ENCODE measurements at places on chromosomes 13 and 19.
A peak's percentile ranks its signal among the peaks of the same experiment; 100 is the strongest.

DNA sequence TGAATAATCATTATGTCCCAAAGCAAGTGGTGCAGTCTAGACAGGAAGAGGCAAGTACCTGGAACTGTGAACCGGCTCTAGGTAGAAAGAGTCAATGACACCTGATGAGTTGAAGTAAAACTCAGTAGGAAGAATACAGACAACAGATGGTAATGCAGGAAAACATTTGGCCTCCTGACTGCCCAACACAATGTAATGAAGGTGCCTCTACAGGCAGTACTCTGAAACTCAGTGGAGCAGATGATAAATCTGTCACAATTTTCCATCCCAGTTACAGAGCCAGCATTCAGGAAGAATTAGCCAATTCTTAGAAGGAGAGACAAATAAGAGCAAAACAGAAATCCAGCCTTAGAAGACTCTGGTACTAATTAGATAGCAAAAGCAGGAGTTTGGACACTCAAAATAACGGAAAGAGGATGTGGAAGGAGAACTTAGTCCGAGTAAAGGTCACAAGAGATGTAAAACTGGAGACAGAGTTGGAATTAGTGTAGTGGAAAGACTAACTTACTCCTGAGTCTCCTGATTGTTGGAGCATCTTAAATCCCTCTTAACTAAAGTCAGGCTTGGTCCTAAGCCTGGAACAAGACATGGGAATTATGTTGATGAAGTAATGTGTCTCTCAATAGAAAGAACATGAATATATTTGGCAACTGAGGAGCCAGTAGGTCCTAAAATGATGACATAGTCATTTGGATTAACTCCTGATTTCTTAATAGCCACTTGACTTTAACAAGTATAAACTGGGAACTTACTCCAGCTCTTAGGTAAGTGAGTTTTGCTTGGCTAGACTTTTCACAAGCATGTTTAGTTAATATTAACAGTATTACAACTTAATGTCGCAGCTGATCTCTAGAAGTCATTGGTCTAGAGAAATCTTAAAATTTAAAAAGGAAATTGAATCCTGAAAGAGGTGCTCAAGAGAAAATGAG lies 457.3 kb upstream of the MIR17HG start:
- no peak for DNase-seq

- DNase-seq, result no peak
These were observed 59.6 kb downstream of the USP12 start for GRCh38 chr13:27112006-27112405.

GRCh38 chr19:38003438-38004185 lies 96.6 kb downstream of the SIPA1L3 start:
- peak; percentile 88 for DNase-seq

DNA sequence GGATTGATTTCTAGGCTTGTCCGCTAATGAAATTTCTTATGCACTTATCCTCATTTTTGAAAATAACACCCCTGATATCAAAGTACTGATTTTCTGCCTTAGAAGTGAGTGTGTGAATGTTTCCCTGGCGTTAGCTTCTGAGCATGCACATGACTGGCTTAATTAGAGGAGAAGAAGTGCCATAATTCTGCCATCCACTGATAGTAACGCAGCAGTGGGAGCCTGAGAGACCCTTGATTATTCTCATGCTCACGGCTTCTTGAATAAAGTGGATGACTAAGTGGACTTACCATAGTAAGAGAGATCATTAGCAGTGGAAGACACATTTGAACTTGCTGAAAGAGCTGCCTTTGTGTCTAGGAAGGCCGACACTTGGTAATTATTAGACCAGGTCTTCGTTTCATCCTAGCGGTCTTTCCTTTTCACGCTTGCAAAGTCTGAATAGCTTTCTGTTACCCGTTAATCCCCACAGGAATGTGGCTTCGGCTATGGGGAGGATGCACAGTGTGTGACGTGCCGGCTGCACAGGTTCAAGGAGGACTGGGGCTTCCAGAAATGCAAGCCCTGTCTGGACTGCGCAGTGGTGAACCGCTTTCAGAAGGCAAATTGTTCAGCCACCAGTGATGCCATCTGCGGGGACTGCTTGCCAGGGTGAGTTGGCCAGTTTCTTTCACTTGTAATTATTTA lies 45.3 kb downstream of the TNFRSF19 start:
- no peak for DNase-seq

DNA sequence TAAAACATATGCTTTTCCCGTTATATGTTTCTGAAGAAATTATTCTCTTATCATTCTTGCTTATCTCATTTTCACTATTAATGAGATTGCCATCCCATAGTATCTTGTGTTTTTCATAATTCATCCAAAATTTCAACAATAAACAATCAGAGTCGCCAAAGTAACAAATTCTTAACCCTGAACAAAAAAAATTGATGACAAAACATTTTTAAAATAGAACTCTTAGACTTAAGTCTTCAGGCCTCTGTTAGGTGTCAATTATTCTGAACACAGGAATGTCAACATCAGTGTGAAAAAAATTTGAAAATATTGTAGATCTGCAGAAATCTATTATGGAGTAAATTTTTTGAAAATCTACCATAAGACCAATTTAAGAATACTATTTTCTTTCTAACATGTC lies 37.4 kb downstream of the NEK5 start:
- no peak for DNase-seq

- DNase-seq, result no peak
These were observed 8.0 kb upstream of the ZNF443 start for GRCh38 chr19:12448808-12449207.

- no peak for DNase-seq
These were observed 106.7 kb downstream of the PCCA start for GRCh38 chr13:100195568-100195967.

GRCh38 chr13:48532256-48532505 lies 699 bp downstream of the RCBTB2 start:
- DNase-seq, result peak; percentile 62

- DNase-seq, result no peak
These were observed 91.0 kb upstream of the MAB21L1 start for GRCh38 chr13:35567406-35567980.

- no peak for DNase-seq
These were observed 22.2 kb upstream of the SIAH3 start for GRCh38 chr13:45873491-45874325.

DNA sequence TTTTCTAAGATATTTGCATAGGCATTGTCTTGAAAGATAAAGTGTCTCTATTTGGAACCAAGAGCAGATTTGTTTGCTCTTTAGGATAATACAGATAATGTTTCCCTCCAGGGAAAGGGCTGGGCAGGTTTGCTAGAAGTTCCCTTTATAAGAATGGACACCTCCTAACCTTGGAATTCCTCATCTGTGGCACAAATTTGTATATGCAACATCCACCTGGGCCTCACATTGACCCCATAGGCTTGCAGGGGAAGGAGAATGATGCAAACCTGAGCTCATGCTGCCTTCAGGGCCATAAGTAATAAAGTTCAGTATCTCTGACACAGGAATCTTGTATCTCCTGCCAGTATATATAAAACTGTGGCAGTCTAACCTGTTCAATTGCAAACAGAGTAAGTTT lies 508.4 kb upstream of the MIR17HG start:
- DNase-seq, result no peak

DNA sequence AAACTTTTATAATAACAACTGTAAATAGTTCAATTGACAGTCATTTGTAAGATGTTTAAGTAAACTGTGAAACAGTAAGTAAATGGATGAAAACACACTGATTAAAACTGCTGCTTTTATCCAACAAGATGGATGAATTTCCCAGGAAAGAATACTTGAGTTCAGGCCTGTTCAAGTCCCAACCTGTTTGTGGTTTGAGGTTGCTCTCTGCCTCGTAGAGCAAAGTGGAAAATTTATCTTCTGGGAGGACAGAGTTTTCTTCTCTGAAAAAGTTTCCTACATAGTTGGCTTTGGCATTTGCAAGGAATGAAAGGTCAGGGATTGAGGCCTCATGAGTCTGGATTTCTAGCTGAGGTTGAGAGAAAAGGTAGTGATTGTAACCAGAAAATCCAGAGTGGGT lies 15.2 kb upstream of the ZNF543 start:
- no peak for DNase-seq

DNA sequence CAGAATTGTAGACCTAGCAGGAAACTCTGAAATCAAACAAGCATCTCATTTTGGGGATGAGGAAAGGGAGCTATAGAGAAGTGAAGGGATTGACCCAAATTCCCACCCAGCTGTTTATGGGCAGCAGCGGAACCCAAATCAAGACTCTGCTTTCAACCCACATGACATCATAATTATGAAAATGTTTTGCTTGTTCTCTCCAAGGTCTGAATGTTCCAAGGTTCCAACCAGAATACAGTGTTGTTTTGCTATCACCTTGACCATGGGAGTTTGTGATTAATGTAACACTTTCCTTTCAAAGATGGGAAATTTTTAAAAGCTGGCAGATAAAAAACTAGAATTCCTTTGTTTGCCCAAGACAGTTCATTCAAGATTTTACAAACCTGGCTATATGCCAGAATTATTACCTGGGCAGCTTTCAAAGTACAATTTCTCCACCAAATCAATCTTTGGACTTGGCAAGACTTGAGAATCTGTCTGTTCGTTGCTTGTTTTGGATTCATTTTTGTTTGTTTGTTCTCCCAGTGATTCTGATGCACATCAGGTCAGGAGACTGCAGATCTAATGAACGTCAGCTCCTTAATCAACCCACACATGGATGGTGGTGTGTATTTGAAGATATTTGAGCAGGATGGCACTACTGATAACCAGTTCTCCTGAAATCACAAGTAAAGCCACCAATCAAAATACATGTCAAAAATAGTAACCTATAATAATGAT lies 322.7 kb downstream of the FOXO1 start:
- no peak for DNase-seq

DNA sequence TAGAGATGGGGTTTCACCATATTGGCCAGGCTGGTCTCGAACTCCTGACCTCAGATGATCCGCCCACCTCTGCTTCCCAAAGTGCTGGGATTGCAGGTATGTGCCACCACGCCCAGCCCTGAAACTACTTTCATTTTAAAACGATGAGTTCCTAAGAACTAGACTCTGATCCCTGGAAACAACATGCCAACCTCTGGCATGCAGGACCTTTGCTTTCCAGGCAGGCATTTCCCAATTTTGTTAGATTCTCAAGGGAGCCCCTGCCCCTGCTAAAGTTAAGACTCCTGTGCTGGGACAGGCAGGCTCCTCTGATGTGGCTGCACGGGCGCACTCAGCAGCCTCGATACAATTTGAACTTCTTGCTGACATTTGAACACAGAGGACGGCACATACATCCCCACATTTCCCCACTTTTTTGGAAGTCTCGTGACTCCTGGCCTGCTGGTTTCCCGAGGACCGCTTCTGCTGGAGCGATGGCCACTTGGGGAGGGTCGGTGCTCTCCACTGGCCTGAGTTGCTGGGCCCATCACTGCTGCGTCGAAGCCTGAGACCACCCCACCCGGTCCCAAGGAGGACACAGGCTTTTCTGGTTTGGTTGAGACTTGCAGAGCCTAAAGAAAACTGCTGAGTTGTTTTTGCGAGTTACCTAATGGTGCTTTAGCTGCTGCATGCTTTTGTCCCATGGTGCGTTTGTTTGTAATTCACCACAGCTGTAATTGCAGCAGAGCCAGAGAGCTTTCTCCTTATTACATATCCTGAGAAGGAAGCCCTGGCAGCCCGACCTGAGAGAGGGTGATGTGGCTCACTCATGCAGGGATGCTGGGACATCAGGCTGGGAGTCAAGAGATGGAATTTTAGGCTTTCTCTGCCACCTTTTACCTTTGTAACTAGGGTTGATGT lies 8.2 kb downstream of the ATP11A start:
- DNase-seq, result no peak

GRCh38 chr13:103754783-103755182 lies 688.6 kb upstream of the SLC10A2 start:
- no peak for DNase-seq

DNA sequence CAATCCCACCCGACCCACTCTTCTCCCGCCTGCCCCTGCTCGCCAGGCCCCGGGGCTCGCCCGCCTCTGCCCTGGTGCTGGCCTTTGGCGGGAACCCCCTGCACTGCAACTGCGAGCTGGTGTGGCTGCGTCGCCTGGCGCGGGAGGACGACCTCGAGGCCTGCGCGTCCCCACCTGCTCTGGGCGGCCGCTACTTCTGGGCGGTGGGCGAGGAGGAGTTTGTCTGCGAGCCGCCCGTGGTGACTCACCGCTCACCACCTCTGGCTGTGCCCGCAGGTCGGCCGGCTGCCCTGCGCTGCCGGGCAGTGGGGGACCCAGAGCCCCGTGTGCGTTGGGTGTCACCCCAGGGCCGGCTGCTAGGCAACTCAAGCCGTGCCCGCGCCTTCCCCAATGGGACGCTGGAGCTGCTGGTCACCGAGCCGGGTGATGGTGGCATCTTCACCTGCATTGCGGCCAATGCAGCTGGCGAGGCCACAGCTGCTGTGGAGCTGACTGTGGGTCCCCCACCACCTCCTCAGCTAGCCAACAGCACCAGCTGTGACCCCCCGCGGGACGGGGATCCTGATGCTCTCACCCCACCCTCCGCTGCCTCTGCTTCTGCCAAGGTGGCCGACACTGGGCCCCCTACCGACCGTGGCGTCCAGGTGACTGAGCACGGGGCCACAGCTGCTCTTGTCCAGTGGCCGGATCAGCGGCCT lies 4.1 kb downstream of the LRFN3 start:
- DNase-seq, result no peak

DNA sequence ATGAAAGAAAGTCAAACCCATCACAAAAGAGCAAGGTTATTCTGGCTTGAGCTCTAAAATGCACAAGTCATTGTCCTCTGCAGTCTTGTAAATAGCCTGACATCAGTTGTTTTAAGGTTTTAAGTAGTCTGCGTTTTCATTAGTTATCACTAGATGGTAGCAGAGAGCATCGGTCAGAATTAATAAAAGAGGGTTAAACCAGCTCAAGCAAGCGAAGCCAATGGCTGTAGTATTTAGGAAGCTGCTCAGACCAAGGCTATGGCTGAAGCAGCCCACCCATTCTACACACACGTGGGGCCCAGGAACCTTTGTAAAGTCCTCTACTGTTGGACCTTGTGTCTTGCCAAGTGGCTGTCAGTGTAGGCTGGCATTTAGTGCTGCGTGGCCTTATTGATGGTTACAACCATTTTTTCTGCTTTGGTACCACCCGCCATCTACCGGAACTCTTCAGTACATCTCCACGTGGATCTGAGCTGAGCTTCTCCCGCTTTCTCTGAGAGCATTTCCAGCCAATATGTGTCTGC lies 13.3 kb upstream of the ZNF57 start:
- peak; percentile 87 for DNase-seq

- DNase-seq, result no peak
These were observed 55.2 kb upstream of the UQCRFS1 start for GRCh38 chr19:29268103-29268502.

GRCh38 chr13:27104606-27105005 lies 67.0 kb downstream of the USP12 start:
- no peak for DNase-seq
